Ecto neural progenitor cell (in vitro differentiated cells): ENCODE measurements at places on chromosomes 3 and 15.

- DNase-seq: no peak
Observed at GRCh38 chr15:39232512-39232911, 348.4 kb upstream of the THBS1 start.

DNA sequence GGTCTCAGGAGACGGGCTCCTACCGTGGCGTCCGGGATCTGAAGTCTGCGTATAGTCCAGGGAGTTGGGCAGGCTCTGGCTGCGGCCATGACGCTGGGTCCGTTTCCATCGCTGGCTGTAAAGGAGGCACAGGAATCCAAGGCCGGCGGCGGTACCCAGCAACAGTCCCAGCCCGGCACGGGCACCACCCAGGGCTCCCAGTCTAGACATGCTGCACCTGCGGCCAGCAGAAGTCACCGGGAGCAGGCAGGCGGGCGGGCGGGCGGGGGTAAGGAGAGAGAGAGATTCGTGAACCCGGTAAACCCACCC is 526 bp downstream of the RMDN3 start:
- DNase-seq: peak; percentile 60

GRCh38 chr3:47578691-47579632 is at the start of gene CSPG5:
Gene CSPG5 (minus strand): TSS chr3:47578865. CDS start chr3:47578693, 172 bp downstream.
- DNase-seq: peak; percentile 80

GRCh38 chr15:26081758-26082220 is 218.7 kb upstream of the ATP10A start:
- no peak for DNase-seq

GRCh38 chr15:25890529-25890928 is 27.4 kb upstream of the ATP10A start:
- no peak for DNase-seq

- no peak for DNase-seq
Observed at GRCh38 chr3:13479332-13479581, 849 bp upstream of the HDAC11 start.

DNA sequence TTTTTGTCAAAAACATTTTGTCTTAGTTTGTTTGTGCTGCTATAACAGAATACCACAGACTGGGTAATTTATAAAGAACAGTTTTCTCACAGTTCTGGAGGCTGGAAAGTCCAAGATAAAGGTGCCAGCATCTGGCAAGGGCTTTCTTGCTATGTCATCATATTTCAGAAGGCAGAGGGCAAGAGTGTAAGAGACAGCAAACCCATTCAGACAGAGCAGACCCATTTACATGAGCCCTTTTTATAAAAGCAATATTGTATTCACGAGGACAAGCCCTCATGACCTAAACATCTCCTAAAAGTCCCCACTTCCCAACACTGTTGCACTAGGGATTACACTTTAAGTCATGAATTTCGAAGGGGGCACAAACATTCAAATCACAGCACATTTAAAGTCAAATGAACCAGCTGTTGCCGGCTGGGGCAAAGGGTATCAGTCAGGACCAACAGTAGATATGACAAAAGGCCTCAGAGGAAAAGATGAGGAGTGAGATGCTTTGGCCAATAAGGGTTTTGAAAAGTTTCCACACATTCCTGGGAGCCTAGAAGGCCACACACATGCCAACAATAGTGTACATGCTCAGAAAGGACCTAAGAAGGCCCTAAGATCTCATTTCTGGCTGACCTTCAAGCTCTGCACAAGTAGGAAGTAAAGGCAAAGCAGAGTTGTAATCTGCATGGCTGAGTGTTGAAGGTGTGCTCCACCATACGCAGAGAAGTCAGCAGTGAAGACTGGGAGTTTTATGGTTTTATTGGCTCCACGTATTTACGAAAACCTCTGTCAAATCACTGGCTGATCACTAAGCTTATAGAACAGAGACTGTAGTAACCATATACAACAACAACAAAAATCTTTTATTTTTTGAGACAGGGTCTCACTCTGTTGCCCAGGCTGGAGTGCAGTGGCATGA is 37.9 kb downstream of the UQCC5 start:
- no peak for DNase-seq

GRCh38 chr15:35186346-35186745 is 101.3 kb upstream of the NANOGP8 start:
- no peak for DNase-seq

DNA sequence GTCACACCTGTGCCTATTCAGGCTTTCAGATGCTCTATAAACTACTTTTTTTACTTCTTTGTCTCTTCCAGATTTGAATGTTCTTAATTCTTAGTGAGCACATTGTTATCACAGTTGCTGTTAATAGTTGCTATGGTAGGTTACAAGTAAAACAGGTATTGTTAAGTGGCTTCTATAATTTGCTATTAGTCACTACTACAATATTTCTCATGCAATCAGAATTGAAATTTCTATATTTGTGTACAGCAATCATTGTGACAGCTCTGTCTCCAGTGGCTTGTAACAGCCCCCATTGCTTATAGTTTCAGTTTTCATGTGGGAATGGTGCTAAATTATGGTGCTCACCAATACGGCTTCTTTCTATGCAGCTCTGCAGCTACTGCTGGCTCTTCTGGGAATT is 318.4 kb upstream of the GOLIM4 start:
- DNase-seq: no peak

DNA sequence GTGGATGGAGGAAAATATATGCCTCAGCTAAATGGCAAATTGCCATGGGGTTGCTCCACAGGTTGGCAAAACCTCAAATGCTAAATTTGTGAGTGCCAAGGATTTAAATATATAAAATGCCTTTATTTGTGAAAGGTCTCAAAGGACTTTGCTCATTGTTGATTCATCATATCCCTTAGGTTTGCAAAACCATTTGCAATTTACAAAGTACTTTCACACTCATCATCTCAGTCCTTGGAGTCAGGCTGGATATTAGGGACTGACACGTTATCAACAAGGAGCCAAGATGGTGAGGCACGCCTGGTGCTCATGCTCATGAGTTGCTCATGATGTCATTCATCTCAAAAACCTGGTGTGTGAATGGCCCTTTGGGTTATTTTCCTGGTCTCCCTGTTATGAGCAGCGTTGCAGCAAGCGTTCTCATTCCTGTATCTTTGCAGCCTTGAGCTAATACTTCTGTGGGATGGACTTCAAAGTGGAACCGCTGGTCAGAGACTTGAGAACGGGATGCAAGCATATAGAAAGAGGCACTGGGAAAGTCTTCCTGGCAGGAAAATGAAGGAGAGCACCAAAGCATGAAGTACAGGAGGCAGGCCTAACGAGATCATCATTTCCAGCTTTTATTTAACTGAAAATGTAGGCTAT is 66.0 kb downstream of the MYO1E start:
- no peak for DNase-seq

- DNase-seq: peak; percentile 91
Observed at GRCh38 chr3:48435774-48436476, 4.0 kb downstream of the CCDC51 start.

DNA sequence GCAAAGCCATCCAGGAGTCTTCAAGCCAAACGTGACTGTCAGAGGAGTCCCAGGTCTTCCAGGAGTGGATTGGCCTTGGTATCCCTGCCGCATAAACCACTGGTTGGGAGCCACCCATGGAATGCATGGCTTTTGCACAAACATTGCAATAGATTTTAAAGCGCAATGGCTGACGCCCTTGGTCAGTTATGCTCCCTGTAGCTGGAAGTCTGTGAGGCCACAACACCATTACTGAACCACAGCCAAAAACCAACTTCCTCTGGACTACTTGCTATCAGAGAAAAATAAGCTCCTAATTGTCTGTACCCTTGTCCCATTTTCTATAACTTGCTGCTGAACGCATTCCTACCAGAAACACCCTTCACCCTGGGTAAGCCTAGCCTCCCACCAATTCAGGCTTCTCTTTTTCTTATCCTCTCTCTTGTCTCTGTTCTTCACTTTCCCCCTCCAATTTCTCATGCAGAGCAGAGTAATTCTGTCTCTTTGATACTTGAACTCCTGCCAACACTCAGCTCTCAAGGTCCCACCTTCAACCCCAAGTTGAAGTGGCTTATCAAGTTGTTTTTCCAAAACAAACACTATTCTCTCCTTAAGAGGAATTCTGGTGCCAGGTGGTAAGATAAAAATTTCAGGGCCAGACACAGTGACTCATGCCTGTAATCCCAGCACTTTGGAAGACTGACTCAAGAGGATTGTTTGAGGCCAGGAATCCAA is 176.4 kb upstream of the UBE2E1 start:
- DNase-seq: no peak

DNA sequence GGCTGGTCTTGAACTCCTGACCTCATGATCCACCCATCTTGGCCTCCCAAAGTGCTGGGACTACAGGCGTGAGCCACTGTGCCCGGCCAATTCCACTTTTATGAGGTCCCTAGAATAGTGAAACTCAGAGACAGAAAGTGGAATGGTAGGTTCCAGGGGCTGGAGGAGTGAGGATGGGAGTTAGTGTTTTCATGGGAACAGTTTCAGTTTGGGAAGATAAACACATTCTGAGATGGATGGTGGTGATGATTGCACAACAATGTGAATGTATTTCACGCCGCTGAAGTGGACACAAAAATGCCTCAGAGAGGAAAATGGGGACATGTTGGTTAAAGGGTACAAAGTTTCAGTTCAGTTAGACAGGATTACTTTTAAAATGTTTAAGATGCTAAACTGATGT is 22.5 kb upstream of the HDAC11 start:
- DNase-seq: no peak

GRCh38 chr3:157354722-157355121 is 81.9 kb upstream of the PTX3 start:
- no peak for DNase-seq

DNA sequence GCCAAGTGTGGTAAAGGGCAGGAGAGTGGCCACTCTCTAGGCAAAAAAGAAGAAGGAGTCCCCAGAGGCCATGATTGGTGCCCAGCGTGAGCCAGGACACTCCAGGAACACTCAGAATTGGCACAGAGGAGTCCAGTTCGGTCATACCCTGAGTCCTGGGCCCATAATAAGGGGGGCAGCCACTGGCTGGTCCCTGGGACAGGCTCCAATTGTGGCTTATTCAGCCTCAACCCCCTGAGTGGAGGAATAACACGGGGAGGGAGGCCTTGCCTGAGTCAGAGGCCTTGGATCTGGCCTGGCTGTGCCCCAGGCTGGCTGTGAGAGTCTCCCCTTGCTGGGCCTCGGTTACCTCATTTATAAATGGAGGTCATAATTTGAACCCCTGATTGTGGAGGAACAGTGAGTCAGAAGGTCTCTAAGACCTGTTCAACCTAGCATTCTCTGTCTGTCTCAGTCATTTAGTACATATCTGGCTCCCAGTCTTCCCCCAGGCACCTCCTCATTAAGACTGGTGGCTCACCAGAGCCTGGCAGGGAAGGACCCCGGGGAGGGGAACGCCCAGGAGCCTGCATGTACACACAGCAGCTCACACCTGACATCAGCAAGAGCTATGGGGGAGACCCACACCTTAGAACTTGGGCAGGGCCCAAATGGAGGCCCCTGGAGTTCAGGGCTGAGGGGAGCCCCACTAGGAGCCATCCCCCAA is 95.9 kb upstream of the ATP2B2 start:
- DNase-seq: no peak
